GM04503 (cell line): ENCODE measurements at places on chromosomes 2 and 18.

- DNase-seq, result no peak
Measured at GRCh38 chr2:42169100-42169873, at the start of gene EML4. EML4 (plus strand) TSS chr2:42169353; CDS start chr2:42169612, 259 bp downstream.

DNA sequence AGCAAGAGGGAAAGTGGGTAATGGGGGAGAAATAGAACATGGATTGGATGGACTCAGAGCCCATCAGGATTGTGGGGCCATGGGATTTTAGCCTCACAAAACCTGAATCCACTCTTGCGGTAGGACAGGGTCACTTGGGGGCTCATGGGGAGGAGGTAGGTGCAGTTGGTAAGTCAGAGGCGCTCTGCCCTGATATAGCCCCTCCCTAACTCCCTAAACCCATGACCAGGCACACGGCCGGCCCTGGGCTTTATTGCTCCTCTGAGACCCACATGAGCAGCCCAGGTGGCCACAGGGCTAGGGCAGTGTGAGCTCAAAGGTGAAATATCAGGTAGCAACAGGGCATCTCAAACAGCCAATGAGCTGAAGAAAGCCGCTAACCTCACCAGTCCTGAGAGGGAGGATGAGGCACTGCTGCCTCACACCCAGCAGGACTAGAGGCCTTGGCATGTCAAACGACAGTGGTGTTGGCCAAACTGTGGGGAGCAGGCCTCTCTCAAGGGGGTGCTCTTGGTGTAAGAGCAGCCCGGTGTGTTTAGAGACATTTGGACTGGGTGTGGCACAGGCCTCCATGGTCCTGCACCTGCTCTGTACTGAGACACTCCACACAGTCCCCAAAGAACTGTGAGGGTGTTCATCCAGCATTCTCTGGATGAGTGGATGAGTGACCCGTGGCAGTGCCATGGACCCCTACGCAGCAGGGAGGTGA, 90.8 kb upstream of the HS6ST1 start:
- DNase-seq, result no peak

GRCh38 chr2:65071499-65072180, 15.4 kb downstream of the CEP68 start:
- DNase-seq, result no peak

GRCh38 chr2:28986429-28986828, 5.3 kb downstream of the TOGARAM2 start:
- no peak for DNase-seq

DNA sequence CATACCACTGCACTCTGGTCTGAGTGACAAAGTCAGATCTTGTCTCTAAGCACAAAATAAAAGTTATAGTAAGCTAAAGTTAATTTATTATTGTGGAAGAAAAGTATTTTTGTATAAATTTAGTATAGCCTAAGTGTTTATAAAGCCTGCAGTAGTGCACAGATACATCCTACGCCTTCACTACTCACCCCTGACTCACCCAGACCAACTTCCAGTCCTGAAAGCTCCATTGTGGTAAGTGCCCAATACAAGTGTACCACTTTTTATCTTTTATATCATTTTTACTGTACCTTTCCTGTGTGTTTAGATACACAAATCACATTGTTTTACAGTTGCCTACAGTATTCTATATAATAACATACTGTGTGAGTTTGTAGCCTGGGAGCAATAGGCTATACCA, 57.5 kb downstream of the UBE2E3 start:
- no peak for DNase-seq

DNA sequence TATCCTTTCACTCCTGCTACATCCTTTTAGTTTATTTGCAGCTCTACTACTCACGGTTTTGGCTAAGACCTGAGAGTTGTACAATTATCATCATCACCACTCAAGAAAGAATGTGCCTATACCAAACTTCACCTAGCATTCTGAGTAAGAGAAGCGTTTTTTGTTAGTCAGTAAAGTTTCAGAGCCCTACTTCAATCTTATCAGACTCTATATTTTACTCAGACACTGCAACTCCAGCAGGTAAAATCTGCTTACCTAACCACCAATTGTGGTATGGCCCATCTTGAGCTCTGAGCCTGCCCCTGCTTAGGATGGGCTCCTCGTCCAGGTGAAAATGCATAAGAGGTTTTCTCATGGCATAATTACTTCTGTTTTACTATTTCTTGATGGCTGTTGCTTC, 37.1 kb downstream of the ICOS start:
- DNase-seq, result no peak

- no peak for DNase-seq
Measured at GRCh38 chr2:21800356-21800755, 676.6 kb downstream of the TDRD15 start.

DNA sequence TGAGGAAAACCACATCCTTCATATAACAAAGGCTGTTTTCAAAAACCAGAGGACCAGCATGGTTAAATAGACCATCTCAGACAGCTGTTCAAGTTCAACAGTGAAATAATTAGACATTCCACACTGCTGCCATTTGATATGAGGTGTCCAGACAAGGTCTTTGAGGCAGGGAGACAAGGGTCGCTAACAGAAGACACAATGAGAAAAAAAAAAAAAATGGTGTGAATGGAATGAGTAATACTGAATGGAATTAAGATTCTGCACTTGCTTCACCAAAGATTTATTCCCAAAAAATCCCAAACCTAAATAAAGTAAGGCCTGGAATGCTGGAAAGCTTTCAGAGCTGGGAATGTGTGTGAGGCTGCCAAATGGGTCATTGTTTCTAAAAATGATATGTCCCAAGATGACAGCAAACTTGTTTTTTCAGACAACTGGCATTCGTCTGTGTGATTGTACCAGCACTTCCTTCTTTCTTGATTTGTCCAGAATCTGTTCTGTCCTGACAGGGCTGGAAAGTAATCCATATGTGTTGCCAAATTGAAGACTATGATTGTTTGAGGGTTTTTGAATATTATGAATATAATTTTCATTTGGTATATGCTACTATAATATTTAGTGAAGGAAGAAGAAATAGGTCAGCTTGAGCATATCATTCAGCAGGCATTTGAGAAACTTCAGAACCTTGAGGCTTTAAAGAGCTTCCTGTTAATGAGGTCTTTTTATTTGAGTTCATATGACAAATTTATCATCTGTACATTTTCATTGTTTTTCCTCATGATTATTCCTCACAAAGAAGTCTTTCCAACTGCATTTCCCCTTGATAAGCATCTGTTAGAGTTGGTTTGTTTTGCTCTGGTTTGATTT, 85.2 kb upstream of the ITGA4 start:
- DNase-seq, result peak; percentile 71

DNA sequence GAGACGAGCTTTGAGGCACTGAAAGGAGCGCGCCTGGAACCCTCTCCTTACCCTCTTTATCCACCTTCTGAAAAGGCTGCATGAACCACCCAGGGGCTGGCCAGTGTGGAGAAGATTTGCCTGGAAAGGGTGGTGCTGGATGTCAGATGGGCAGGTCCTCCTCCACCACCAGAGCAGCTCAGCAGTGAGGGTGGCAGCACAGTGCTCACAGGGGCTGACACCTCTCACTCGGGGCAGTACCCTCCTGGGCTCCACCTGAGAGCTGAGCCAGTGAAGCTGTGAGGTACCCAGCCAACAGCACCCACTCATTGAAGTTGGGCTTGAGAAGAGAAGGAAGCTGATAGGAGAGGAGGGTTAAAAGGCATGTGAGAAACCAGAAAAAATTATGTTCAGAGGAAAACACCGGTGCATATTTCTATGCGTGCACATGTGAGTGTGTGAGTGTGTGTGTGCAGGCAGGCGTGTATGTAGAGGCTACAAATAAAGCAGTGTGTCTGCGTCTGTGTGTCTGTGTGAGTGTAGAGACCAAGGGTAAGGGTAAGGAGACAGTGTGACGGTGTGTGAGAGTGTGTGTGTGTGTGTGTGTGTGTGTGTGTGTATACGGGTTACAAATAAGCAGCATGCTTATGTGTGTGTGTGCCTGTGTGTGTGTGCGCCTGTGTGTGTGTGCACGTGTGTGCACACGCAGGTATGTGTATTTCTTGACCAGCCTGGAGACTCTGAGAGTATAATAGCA, 40.7 kb downstream of the TEX44 start:
- no peak for DNase-seq

- no peak for DNase-seq
Measured at GRCh38 chr2:219469186-219469724, 29.4 kb upstream of the GMPPA start.
